ENCODE measurements at places on chromosomes 7 and 10. TPM values are rescaled to one million over a fixed set of nuclear protein-coding genes. Genes with fewer than 3 reads are reported as not detected.

Gene ASAH2
- total RNA-seq: 5.0 TPM

GRCh38 chr10:31426401-31426800 lies 107.4 kb downstream of the ZEB1 start:
- DNase-seq: no peak

DNA sequence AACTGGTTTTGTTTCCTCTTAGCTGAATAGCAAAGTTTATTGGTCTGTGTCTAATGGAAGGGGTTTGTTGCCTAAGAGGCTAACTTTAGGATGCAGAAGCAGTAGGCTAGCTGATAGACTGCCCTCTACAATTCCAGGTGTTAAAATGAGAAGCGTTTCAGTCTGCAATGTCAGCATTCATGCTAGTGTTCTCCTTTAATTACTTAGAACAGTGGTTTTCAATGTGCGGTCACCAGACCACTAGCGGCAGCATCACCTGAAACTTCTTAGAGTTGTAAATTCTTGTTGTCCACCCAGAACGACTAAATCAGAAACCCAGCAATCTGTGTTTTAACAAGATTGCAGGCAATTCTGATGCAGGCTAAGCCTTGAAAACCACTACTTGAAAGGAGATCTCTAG lies 392.9 kb downstream of the IPMK start:
- no peak for DNase-seq

DNA sequence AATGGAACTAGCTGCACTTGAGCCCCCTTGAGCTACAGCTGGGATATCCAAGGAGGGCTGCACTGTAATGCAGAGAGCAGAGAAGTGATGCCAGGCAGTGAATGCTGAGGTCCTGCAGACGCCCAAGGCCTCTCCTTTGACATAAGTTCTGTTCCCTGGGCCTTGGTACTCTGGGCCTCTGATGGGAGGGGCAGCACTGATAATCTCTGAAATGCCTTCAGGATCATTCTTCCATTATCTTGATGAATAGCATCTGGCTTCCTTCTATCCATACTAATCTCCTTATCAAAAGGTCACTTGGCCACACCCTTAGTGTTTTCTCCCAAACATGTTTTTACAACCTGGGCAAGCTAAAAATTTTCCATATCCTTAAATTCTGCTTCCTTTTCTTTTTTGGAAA lies 6.9 kb downstream of the GRB10 start:
- DNase-seq: no peak

DNA sequence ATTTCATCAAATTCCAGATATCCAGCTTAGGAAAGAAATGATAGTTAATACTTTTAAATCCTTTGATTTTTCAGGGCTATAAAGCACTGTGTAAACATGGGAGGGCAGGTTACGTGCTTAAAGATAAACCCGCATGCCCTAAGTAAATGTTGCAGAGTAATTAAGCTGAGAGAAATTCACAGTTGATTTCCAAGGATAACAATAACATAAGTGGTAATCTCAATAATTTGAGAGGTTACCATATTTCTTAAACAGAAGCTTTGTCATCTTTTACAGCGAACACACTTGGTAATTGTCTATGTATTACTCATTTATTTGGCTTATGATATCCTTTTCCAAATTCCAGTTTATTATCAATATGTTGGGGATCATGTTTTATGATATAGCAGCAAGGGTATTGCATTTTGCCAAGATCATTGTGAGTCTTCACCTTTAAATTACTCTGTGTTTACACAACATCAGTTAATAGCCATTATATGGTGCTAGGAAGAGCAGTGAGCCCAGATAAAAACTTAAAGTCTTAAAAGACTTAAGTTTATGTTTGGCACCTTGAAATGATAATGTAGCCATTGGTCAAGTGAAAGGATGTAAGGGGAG lies 15.4 kb downstream of the MGAM start:
- no peak for DNase-seq

GRCh38 chr7:70419526-70420380 lies 712.2 kb upstream of the GALNT17 start:
- no peak for DNase-seq
